Naive thymus-derived CD4-positive, alpha-beta T cell (primary cell): ENCODE measurements at places on chromosomes 11 and 22. TPM values are rescaled to one million over a fixed set of nuclear protein-coding genes. Genes with fewer than 3 reads are reported as not detected.

PARVG gene
- polyA plus RNA-seq: 36.4 TPM

RBMXL2 gene
- not detected for polyA plus RNA-seq

OR51B2 gene
- polyA plus RNA-seq: not detected

MS4A6E gene
- not detected for polyA plus RNA-seq

TRIM6 gene
- polyA plus RNA-seq: not detected

YPEL4 gene
- 0.18 TPM for polyA plus RNA-seq

CCDC73 gene
- polyA plus RNA-seq: not detected

EFCAB6 gene
- polyA plus RNA-seq: 0.08 TPM

GGT1 gene
- polyA plus RNA-seq: 1.1 TPM

RGL4 gene
- polyA plus RNA-seq: 86.3 TPM

PIH1D2 gene
- polyA plus RNA-seq: not detected

NLRP10 gene
- not detected for polyA plus RNA-seq

CTSF gene
- 28.8 TPM for polyA plus RNA-seq

SHISA8 gene
- polyA plus RNA-seq: not detected

DTX4 gene
- 0.22 TPM for polyA plus RNA-seq

F2 gene
- polyA plus RNA-seq: not detected

C22orf31 gene
- not detected for polyA plus RNA-seq

DRD4 gene
- polyA plus RNA-seq: not detected

MS4A7 gene
- polyA plus RNA-seq: 0.22 TPM

DEFB131B gene
- not detected for polyA plus RNA-seq

NNMT gene
- not detected for polyA plus RNA-seq

ART1 gene
- polyA plus RNA-seq: not detected

TSGA10IP gene
- polyA plus RNA-seq: not detected

PELI3 gene
- 8.4 TPM for polyA plus RNA-seq

VPREB1 gene
- not detected for polyA plus RNA-seq

SLC6A5 gene
- not detected for polyA plus RNA-seq

CTSW gene
- polyA plus RNA-seq: 31.7 TPM

DHCR7 gene
- polyA plus RNA-seq: 25.6 TPM

UBASH3B gene
- polyA plus RNA-seq: 18.7 TPM

CNGA4 gene
- not detected for polyA plus RNA-seq

PRRG4 gene
- not detected for polyA plus RNA-seq

BACE1 gene
- polyA plus RNA-seq: 0.23 TPM

C1QTNF4 gene
- not detected for polyA plus RNA-seq

MTA2 gene
- polyA plus RNA-seq: 25.6 TPM

NXPE4 gene
- polyA plus RNA-seq: not detected

ZNRD2 gene
- 82.6 TPM for polyA plus RNA-seq

KRTAP5-10 gene
- not detected for polyA plus RNA-seq

LDHAL6A gene
- polyA plus RNA-seq: 0.37 TPM

CCDC116 gene
- polyA plus RNA-seq: not detected

PTGDR2 gene
- 0.08 TPM for polyA plus RNA-seq

SYT9 gene
- not detected for polyA plus RNA-seq

EMID1 gene
- polyA plus RNA-seq: not detected

CD3D gene
- 947 TPM for polyA plus RNA-seq

LRRC56 gene
- 1.0 TPM for polyA plus RNA-seq

MRPL17 gene
- 21.6 TPM for polyA plus RNA-seq

STX3 gene
- polyA plus RNA-seq: 4.2 TPM

OR4A16 gene
- not detected for polyA plus RNA-seq
